Cerebellum (tissue), 4 donors: ENCODE measurements at places on chromosomes 4 and X.

DNA sequence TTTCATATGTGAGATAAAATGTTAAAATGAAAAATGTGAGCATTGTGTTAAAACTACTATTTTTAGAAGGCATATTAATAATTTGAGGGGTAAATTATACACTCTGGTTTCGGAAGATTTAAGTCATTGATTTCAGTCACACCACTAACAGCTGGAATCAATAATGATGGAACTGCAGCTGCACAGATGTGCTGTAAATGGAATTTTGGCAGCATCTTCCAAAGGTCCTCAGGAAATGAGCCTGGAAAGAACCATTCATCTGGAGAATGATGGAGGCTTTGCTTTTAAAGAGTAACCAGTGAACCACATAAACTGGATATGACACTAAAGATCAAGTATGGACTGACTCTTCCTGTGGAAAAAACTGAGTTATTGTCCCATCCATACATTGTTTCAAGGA, 759.0 kb upstream of the EPHA5 start:
- no peak for DNase-seq

DNA sequence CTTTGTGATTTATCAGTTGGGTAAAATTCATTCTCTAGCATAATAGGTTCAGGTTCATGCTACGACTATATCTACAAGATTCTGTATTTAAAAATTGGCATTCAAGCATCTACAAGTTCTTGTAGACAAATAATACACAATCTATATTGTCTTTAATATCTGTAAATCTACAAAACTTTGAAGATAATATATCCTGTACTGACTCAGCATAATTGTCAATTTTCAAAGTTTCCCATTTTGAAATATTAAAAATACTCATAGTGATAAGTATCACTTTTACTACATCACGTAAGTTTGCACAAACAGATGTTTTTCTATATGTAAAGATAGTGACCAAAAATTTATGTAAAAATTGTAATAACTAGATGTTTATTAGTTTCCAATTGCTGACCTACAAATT, 360.6 kb downstream of the FSTL5 start:
- DNase-seq = no peak

- DNase-seq = peak; percentile 53
Observed at GRCh38 chr4:56468097-56468422, 643 bp downstream of the SRP72 start.

DNA sequence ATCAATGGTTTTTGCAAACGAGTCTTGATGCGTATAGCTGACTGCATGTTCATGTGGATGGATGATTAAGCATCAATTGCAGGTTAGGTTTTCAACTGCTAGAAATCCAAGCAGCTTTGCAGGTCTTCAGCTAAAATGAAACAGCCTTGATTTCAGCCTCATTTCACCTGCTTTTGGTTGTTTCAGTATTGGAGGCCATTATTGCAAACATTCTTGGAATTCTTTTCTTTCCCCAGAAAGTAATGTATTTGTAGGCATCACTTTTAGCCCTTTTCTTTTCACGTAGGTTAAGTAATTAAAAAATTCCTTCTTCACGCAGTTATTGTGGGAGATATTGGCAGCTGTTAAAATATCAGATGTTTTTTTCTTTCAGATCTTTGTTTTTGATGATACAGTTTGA, 8.8 kb downstream of the ZAR1 start:
- DNase-seq = no peak

GRCh38 chr4:32031026-32031425, 1310.9 kb downstream of the PCDH7 start:
- DNase-seq = no peak

DNA sequence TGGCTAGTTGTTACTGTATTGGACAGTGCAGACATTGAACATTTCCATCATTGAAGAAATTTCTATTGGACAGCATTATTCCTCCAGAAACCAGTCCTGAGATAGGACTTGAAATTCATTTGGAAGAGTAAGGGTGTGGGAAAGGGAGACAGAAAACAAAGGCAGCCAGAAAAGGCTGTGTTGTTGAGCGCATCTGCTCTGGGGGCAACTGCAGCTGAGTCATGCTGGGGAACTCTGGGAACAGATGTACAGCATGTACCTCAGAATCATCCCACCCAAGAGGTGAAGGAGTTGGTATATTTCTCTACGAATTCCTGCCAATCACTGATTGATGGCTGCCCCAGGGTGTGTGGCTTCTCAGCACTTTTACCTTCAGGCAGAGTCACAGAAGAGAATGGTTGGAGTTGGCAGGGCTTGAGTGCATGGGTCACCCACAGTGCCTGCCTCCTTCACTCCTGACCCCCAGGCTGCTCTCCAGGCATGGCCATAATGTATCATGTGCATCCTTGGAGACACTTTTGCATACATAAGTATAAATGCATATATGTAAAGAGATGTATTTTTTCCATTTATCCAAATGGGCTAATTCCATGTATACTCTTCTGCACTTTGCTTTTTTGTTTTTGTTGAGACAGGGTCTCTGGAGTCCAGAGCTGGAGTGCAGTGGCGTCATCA, 39.4 kb downstream of the GEMIN8 start:
- no peak for DNase-seq

DNA sequence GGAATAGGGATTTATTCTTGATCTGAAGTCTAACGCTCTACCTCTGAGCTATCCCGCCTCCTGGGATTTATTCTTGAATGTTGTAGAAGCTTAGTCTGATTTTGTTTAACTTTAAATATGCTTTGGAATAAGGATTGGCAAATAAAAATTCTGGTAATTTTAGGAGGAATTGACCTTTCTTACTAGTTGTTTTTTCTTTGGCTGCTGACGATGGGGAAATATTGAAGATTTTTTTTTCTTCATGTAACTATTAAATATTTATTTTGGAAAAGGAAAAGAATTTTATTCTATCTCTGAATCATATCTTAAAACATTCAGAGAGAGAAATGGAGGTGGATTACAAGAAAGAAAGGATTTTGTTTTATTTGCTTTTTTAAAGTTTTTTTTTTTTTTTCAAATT, 122.9 kb downstream of the PDLIM5 start:
- no peak for DNase-seq

DNA sequence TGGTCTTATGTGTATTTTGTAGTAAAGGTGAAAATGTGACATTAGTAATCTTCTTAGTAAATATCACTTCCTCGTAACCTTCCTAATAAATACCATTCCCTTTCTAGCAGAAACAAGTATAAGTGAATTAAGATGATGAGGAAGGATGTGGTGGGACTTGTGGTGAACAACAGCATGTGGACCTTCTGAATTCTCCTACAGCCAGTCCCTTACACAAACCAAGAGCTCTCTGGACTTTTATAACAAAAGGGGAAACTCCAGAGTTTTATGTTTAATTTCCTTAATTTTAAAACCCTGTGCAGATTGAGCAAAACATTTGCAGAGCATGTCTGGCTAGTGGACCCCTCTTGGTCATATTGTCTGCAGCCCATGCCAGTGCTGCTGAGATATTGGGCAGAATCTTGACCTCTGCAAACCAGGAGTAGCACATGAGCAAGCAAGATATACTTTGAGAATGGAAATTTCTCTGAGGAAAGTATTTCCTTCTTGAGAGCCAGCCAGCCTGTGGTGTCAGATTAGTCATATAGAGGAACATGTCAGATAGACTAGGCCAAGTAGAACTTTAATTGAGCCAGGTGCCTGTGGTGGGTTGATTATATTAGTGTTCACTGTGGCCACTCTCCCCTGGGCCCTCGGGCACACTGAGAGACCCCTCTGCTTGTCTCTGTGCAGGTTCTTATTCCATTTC, 328.2 kb downstream of the DKK2 start:
- DNase-seq = no peak

GRCh38 chr4:73744203-73744602, 3.8 kb downstream of the CXCL8 start:
- no peak for DNase-seq

DNA sequence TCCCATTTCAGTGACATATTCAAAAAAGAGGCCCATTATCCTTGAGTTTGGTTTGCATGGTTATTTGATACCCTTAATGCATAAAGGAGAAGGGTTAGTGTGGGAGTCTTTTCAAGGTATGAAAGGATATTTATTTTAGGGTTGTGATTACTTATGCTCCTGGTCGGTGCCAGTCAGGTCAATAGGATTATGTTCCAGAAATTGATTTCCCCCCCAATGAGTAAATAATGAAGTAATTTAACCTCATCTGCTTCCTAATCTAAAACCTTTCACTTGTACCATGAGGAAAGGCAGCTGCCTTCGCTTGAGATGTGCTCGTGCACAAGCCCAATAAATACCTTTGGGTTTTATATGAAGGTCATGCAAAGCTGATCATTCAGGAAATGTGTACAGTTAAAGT, 55.0 kb upstream of the NR0B1 start:
- DNase-seq = no peak

DNA sequence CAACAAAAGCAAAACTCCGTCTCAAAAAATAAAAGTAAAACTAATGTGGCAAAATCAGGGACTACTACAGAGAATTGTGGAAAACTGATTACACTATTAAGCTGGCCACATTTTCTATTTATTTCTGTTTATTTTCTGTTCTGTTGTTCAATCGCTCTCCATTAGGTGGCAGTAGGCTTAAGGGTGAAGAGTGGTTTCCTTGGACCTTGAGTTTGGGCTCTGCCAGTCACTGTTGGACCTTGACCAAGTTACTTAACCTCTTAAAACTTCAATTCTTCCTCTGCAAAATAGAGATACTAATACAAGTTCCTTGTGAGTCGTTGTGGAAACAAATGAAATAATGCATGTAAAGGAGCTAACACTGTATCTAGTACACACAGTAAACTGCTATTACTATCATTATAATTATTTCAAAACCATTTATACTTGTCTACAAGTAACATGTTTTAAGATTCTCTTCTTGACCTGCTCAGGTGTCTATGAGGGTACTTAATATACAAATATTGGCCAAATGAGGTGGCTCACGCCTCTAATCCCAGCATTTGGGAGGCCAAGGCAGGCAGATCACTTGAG, 15.2 kb downstream of the HSD17B11 start:
- DNase-seq = peak; percentile 50

DNA sequence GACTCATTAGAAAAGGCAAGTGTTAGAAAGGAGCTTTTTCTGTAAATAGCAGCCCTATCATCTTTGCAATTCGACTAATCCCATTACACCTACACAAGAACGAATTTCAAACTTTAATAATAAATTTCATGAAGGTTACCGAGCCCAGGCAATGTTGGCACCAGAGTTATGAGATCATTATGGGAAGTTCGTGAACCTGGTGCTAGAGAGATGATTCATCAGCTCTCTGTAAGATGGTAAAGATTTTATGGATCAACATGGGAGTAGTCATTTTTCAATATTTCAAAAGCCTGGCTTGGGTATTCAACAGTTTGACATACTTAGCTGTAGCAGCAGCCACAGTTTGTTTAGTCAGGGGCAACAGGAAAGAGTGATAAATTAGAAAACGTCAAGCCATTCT, 35.8 kb downstream of the AMELX start:
- DNase-seq = no peak

GRCh38 chrX:131675596-131676194, 131.8 kb downstream of the OR13H1 start:
- DNase-seq = no peak

DNA sequence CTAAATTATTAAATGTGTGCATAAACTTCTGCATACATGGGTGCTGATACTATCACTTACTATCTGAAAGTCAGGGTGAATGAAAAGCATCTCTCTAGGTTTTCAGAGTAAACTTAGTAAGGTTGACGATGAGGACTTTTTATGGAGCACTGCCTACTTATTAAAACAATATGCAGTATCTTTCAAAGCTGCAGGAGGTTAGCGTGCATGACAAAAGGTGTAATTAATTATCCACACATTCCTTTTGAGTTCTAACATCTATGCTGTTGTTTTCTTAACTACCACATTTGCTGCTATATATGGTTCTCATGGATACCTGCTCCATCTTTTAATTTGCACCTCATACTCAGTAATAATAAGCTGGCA, 256.2 kb downstream of the FSTL5 start:
- no peak for DNase-seq

- no peak for DNase-seq
Observed at GRCh38 chr4:177547985-177548384, 105.7 kb upstream of the AGA start.

GRCh38 chr4:161444626-161445025, 719.2 kb downstream of the FSTL5 start:
- no peak for DNase-seq

- DNase-seq = peak; percentile 27
Observed at GRCh38 chrX:7076245-7076661, 71.3 kb upstream of the STS start.

GRCh38 chr4:17189401-17189720, 290.9 kb upstream of the LDB2 start:
- no peak for DNase-seq

GRCh38 chrX:20015945-20016615, 25.2 kb upstream of the BCLAF3 start:
- DNase-seq = no peak

DNA sequence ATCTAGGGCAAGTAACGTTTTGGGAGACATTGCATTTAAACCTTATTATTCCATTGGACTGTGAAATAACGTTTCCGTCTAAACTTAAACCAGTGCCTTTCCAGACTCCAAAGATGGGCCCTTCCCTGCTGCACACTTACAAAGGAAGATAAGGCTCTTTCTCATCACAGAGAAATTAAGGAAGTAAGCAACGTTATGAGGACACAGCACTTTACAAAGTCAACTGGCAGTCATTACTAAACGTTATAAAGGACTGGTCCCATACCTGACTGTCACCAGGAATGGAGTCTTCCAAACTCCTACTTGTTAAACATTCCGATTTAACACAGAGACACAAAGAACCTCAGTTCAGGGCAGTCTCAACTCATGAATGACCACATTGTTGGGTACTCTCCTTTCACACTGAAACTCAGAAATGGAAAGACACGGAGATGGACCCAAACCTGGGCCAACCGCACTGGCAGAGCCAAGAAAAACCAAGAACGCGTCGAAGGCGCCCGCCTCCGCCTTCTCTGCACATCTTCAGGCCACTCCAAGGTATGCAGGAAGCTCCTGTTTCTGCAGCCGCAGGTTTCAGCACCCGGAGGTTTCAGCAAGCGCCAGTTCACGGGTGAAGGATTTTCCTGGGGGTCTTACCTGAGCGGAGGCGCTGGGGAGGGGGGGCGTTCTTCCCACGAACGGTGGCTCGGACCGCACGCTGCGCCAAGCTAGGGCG, 670 bp downstream of the PAPSS1 start:
- DNase-seq = peak; percentile 28

DNA sequence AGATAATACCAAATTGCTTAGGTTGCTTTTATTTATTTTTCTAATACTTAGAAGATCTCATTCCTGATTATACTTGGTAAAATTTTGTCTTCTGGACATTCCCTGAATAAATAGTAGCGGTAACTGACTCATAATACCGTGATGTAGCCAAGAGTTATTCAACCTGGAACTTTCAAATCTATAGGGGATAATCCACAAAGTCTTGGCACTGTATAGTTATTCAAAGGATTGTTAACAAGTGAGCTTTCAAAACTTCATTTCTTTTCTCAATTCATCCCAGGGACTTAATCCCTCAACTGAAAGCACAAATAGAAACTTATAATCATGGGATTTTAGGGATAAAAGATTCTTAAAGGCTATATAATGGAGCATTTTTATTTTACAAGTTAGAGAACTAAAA, 1383.3 kb downstream of the FAM133A start:
- no peak for DNase-seq

- DNase-seq = no peak
Observed at GRCh38 chrX:78979789-78980464, 34.7 kb downstream of the P2RY10 start.

GRCh38 chr4:108586778-108587177, 33.6 kb upstream of the RPL34 start:
- DNase-seq = no peak
